ENCODE measurements at places on chromosomes 6 and 20.

DNA sequence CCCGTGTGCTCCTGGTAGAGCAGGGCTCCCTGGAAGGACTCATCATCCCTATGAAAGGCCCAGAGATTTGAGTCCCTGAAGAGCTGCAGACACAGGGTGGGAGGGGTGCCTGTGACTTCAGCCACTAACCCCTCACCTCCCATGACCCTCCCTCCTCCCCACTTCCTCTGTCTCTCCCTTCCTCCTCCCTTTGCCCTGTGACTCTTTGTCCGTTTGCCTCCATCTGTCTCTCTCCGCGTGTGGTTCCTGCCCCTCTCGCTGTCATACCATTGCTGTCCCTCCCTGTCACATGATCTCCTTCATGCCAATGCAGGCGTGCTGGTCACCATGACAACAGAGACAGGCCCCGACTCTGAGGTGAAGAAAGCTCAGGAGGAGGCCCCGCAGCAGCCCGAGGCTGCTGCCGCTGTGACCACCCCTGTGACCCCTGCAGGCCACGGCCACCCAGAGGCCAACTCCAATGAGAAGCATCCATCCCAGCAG, 19.0 kb downstream of the EPB41L1 start:
- peak; percentile 89 for DNase-seq

DNA sequence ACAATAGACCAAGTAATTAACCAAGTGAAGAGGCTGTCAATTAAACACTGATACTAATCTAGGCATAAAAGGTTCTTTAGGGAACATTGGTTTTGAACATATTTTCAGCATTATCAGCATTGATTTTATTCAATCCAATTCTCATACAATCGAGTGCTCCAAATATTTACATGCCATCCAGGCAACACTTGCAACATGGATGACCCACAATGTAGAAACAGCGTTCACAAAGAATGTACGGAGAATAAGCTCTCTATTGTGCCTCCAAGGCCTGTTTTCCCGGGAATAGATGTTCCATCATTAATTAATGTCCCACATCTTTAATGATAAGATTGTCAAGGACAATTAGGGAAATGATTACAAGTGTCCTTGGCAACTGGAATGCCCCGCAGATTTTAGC, 117.4 kb downstream of the RFX6 start:
- no peak for DNase-seq

- no peak for DNase-seq
Measured at GRCh38 chr20:48287552-48288170, 502.4 kb upstream of the SULF2 start.

- no peak for DNase-seq
Measured at GRCh38 chr6:3751077-3751729, at the start of gene PXDC1. TSS of gene PXDC1 (minus strand) at chr6:3751713. CDS start at chr6:3751531, 182 bp downstream.

DNA sequence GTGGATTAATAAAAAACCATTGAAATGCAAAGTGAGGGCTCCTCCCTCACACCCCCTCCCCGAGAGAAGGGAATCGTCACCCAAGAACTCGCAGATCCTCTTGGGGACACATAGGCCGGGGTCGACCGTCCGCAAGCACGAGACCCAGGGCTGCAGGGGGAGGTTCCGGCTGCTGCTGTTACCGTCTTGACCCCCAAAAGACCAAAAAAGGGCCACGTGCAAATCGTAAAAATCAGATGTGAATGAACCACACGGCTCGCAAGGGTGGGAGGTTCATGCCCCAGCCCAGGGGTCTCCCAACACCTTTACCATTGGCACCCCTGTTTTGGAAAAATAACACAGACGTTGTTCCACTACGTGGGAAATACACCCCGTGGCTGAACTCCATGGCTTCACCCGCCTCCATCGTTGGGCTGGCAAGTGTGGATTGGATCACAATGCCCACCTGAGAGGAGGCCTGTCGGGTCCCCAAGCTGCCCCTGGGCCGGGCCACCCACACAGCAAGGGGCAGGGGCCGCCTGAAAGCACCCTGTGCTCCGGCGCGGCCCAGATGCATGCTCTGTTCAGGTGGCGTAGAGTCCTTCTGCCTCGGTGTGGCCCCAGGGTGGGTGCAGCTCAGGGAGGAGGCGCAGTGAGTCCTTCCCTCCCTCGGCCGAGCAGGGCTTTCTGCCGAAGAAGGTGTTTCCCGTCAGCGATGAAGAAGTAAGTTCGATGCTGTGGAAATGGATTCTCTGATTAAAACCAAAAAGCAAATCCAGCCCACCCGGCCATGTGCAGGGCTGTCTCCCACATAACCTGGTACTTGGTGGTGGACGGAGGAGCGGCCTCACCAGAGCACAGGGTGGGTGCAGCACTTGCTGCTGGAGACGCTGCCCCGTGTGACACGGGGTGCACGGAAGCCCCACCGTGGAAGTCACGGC, 85.0 kb downstream of the YTHDF1 start:
- no peak for DNase-seq

- DNase-seq, result no peak
Measured at GRCh38 chr6:34914358-34914757, 25.3 kb downstream of the ANKS1A start.

DNA sequence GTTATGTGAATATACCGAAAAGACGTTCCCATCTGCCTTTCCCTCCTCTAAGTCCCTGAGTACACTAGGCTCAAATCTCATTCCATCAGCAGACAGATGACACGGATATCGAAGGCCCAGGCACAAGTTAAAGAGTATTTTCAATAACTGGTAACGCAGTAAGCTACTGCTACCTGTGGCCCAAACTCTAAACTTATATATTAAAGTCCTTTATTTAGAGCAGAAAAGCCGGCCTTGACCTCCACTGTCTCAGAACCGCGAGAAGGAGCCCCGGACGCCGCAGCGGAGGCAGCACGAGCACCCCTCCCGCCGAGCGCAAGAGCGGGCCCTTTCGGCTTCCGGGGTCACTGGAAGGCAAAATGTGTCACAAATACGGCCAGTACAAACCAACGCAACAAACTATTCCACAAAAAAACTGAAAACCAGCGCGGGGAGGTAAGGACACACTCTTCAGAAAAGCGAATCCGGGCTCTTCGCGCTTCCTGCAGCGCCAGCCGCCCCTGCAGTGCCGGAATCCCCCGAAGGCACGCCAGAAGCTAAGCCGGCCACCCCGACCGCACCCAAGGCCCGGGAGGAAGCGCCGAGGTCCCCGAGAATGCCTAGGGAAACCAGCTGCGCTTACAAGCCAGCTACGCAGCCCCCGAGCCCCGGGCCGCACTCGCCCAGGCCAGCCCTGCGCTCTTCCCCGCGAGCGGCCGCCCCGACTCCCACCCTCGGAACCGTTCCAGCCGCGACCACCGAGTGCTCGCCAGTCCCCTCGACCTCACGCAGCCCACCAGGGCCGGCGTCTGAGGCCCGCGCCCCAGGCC, 681 bp downstream of the DIDO1 start:
- no peak for DNase-seq

Measured in NCI-H524 (cell line).